Mesendoderm (in vitro differentiated cells): ENCODE measurements at places on chromosomes 6 and 20.

DNA sequence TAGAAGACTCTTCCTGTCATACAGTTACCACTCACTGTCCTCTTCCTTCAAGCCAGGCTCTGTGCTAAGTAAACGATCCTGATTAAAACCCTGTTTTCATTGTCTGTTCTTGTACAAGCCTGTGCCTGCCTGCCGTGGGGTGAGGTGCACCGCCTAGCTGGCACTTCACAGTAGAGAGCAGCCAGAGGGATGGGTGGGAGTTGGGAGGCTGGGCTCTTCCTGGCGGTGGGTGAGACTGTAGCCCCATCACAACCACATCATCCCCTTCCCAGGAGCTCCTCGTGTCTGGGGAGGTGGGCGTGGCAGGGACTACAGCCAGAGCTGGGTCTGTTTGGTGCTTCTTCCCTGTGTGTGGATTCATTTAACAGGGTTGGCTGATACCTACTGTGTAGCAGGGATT is 382.0 kb downstream of the TAF4 start:
- no peak for DNase-seq

- no peak for DNase-seq
Measured at GRCh38 chr20:20759132-20759531, 46.7 kb upstream of the RALGAPA2 start.

DNA sequence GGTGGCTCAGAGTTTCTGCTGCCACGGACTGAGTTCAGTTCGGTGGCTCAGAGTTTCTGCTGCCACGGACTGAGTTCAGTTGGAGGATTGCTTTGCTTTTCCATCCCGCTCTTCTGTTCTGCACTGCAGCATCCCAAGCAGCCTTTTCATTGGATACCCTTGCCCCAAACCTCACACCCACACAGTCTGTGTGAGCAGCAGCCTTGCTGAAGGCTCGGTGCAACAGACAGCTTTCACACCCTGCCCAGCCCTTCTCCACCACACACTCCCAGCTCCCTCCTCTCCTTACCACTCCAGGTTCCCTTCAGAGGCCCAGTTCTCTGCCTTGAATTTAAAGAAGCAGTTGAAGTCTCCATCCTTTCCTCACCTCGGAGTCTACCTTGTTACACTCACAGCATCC is 52.5 kb upstream of the CHD6 start:
- DNase-seq = peak; percentile 13

- DNase-seq = no peak
Measured at GRCh38 chr20:24948939-24949679, at the start of gene CST7. CST7 (plus strand) TSS chr20:24949269; CDS start chr20:24949506, 237 bp downstream.

DNA sequence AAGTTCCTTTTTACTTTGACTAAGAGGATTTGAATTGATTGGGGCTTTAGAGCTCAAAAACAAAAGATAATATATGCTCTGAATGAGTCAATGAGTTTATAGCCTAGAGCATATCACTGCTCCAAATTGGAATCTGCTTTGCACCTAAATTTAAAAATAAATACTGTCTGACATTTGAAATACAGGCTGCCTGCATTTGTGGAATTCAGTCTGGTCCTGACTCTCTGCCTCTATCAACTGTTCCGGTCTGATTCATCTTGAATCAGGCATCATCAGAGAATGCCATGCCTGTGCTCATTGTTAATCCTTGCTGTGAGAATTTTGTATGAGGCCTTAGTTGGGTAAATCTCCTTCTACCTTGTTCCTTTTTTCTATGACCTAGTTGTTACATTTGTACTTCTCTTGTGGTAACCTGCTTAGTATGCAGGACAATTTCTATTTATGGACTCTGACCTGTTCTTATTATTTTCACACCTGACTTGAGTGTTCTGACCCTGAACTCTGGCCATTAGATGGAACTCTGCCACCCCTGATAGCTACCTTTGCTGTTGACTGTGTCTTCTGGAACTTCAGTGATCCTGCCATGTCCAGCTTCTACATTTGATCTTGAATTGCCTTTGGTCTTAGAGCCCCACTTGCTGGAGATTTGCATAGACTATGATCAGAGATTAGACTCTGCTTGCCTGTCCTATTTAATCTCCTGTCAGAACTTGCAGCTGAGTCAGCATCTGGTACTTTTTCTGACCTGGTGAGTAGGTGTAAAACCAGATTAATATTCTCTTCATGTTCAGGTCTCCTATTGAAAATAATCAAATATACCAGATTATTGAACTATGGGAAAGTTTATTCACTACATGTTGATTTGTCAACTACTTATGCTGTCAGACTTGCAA is 442.7 kb upstream of the HS3ST5 start:
- peak; percentile 3 for DNase-seq

DNA sequence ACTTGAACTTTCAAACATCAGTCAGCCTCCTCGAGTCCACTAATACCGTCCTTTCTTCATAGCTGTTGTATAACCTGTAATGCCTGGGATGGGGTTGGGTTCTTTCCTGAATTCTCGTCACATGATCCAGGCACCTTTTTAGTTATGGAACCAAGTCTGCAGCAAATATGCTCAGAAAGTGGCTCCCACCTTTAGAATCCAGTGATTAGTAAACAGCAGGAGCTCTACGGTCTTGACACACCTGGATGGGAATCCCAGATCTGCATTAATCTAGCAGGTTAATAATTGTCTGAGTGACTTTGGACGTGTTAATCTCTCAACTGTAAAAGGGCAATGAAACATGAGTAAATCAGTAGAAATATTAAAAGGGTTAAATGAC is 729 bp upstream of the ZHX3 start:
- DNase-seq = no peak

DNA sequence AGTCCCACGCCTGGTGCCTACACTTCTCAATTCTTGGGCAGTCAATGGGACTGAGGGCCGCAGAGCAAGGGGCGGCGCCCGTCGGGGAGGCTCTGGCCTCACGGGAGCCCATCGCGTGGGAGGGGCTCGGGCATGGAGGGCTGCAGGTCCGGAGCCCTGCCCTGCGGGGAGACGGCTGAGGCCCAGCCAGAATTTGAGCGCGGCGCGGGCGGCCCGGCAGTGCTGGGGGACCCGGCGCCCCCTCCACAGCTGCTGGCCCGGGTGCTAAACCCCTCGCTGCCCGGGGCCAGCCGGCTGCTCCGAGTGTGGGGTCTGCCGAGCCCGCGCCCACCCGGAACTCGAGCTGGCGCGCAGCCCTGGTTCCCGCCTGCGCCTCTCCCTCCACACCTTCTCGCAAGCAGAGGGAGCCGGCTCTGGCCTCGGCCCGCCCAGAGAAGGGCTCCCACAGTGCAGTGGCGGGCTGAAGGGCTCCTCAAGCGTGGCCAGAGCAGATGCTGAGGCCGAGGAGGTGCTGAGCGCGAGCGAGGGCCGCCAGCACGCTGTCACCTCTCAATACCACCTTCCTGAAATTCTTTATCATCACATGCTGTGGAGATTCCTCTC is 58.5 kb downstream of the BAK1 start:
- no peak for DNase-seq

GRCh38 chr6:157831018-157831369 is 7.9 kb downstream of the SNX9 start:
- DNase-seq = no peak

DNA sequence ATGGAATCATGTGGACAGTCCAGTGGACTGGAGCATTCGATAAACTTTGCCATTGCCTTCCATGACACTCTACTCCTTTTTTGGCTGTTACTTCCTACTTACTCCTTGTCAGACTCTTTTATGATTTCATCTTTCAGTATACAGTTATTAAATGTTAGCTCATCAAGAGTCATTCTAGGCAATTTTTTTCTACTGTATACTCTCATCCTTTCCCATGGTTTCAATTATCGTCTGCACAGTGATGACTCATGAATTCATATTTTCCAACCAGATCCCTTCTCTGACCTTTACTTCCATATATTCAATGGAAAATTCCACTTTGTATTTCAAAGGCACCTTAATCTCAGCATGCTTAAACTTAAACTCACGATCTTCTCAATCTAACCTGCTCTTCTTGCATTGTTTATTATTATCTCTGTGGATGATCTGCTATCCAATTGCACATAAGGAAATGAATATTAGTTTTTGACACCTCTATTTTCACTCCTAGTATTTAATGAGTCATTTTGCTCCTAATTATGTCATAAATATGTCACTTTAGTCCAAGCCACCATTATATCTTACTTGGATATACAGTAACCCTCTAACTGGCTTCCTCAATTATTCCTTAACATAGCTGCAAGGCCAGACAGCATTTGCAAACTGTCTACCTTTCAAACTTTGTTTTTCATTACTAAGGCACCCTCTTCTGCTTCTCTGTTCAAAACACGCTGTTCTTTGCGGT is 427.5 kb downstream of the PHF3 start:
- no peak for DNase-seq

GRCh38 chr6:33114406-33114805 is 38.6 kb downstream of the HLA-DPB1 start:
- no peak for DNase-seq

DNA sequence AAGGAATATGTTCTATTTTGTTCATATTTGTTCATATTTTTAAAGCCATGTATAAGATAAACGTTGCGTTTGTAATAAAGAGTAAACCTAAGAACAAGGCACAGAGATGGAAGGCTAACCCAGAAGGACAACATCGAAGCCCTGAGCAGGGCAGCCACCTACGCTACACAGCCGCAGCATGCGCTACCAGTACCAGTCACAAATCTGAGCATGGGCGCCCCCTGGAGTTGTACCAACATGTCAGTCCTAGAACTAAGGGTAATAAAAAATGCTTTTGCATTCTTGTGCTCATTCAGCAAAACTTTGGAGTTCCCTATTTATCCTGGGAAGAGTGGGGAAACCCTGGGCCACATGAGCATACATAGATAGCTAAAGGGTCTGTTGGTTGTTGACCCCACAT is 70.6 kb downstream of the PLEKHG1 start:
- no peak for DNase-seq

DNA sequence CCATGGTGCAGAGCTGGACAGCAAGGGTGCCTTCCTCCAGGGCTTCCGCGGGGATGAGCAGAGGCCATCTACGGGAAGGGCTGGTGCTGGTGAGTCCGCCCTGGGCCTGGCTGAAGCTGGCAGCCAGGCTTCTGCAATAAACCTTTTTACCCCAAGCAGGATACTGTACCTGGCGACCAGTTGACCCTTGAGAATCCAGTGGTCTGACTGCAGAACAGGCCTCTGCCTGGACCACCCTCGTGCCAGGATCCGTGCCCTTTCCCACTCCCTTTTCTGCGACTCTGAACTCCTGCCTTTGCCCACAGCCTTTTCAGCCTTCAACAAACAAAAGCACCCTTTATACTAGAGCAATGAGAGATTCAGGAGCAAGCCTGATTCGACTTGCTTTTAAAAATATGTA is 18.9 kb downstream of the CDH26 start:
- no peak for DNase-seq

GRCh38 chr20:20206788-20207187 is 154.5 kb downstream of the CFAP61 start:
- no peak for DNase-seq

- DNase-seq = peak; percentile 34
Measured at GRCh38 chr6:18600255-18600654, 213.1 kb downstream of the RNF144B start.

DNA sequence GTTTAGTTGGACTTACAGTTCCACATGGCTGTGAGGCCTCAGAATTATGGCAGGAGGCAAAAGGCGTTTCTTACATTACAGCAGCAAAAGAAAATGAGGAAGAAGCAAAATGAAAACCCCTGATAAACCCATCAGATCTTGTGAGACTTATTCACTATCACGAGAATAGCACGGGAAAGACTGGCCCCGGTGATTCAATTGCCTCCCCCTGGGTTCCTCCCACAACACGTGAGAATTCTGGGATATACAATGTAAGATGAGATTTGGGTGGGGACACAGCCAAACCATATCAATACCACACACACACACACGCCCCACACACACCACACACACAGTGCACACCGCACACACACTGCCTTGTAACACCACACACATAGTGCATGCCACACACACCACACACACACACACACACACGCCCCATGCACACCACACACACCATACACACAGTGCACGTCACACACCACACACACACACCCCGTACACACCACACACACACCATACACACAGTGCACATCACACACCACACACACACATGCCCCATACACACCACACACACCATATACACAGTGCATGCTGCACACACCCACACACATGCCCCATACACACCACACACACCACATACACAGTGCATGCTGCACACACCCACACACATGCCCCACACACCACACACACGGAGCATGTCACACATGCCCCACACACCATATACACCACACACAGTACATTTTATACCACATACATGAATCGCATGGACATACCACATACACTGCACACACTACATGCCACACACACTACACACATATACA is 310.5 kb downstream of the TAF4 start:
- no peak for DNase-seq

DNA sequence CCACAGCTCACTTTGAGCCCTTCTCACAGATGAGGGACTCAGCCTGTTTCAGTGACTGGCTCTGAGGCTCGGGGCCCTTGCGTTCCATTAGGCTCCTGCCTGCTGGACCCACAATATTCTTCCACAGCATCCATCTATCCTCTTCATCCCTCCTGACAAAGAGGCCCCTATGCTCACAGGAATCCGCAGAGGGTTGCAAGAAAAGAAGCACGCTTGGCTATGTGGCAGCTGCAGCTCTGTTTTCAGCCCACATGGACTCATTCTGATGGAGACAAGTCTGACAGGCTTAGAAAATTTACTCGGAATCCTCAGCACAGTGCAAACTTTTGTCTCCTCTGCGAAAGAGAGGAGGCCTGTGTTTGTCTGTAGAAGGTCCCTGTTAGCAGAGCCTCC is 207.5 kb downstream of the SYNDIG1 start:
- no peak for DNase-seq

DNA sequence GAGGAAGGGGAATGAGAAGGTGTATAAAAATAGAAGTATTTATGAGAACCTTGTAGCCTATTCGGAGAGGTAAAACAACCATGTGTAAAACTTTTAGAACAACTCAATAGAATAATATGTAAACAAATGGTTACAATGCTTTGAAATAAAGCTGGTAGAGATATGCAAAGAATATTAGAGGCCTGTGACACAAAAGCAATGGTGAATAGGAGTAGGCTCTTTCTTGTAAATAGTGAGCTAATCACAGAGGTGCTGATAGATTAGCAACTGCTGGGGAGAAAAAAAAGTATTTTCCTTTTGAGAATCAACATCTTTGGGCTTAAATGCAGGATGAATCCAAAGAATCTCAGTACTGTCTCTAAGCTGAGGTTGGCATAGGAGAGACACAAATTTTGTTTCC is 7.0 kb downstream of the TMEM200A start:
- DNase-seq = no peak

DNA sequence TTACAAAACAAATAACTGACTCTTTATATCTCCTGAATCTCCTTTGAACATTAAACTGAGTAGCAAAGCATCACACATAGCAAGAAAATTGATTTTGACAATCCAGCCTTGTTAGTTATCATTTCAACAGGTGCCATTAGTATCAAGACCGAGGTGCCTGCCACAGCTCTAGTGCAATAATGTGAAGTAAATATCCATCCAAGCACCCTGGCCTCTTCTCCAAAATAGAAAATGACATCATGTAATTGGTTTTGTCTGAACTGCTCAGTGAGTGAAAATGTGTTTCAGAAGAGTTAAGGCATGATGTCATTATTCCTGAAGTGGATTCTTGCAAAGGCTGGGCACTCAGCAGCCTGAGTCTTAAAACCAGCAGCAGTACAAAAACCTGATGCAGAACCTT is 341.4 kb downstream of the PLCB1 start:
- no peak for DNase-seq

GRCh38 chr20:52405417-52405816 is 213.8 kb upstream of the ZFP64 start:
- no peak for DNase-seq
